ENCODE measurements at places on chromosomes 3 and 15.

- no peak for DNase-seq
Observed at GRCh38 chr3:134711284-134711683, 60.5 kb upstream of the KY start.

DNA sequence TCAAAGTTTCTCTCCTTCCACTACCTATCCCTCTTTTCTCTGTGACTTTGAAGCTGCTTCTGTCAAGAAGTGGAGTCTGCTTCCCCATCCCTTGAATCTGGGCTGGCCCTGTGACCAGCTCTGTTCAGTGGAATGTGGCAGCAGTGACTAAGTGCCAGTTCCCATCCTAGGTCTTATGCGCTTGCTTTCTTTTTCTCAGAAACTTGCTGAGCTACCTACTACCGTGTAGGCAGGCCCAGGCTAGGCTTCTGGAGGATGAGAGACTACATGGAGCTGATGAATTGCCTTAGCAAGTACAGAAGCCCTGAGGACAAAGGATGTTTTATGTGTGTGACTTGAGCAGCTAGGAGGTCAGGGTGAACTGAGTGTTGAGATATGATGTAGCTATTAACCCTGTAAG is 123.2 kb downstream of the PDCD6IP start:
- DNase-seq: no peak

GRCh38 chr3:113084777-113085176 is 94.0 kb downstream of the GTPBP8 start:
- DNase-seq: no peak

- peak; percentile 29 for DNase-seq
Observed at GRCh38 chr3:108091498-108092250, 843 bp upstream of the CD47 start.

DNA sequence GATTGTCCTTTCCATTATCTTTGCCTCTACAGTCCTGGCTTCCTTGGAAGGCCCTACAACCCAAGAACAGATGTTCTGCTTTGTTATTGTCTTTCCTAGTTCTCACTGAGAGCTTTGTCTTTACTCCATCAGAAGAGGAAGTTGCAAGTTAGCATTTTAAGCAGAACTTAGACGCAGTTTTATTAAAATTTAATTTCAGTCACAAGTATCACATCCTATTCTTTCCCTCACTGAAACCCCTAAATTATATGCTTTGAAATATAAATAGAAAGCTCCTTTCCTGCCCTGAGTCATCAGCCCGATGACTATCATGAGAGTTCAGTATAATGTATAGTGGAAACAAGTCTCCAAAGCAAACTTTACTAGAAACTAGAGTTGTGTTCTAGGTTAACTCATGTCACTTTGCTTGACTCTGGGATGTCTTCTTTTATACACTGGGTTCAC is 291.2 kb upstream of the RBMS3 start:
- no peak for DNase-seq

DNA sequence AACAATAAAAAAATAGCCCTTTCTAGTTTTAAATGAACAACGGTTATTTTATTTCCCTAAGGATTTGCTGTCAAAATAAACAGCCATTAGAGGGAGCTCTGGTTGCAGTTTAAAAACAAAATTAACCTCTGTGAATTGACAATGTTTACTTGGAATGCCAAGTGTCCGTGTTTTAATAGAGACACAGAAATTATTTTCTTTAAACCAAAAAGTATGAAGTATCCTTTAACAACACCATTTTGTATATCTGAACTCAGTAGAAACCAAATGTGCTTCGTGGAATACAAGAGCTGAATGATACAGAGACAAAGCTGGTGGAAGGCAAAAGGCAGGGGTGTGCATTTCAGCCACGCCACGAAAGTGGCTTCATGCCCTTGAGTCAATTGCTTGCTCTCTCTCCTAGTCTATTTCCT is 74.4 kb downstream of the MOBP start:
- no peak for DNase-seq

DNA sequence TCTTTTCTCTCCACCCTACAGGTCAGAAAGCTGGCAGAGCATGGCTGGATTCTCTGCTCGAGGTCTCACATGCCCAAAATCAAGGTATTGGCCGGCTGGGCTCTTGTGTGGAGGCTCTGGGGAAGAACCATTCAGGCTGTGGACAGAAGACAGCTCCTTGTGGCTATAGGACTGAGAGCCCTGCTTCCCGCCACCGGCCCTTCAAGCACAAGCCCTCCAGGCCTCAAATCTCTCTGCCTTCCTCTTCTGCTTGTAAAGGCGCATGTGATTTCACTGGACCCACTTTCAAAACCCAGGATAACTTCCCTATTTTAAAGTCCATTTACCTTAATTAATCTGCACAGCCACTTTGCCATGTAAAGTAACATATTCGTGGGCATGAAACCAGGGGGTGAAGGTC is 36.2 kb upstream of the MGLL start:
- DNase-seq: no peak

GRCh38 chr15:29451201-29451781 is 181.7 kb upstream of the NSMCE3 start:
- DNase-seq: no peak

GRCh38 chr3:102132370-102132769 is 283.1 kb downstream of the NFKBIZ start:
- no peak for DNase-seq

DNA sequence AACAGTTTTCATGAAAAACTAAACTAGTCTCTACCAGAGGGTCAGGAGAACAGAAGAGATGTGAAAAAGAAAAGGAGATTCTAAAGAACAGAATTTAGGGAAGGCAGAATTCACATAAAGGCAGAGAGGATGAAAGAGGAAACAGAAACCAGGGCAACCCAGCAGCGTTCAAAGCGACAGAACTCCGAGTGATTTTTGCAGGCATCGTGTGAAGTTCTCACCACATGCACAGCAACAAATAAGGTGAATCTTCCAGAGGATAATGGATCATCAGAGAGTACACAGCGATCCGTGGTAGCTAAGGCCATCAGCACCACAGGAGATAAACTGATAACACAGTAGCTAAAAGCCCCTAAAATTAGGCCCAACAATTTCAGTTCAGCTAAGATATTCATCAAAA is 250.8 kb upstream of the THBS1 start:
- DNase-seq: no peak

DNA sequence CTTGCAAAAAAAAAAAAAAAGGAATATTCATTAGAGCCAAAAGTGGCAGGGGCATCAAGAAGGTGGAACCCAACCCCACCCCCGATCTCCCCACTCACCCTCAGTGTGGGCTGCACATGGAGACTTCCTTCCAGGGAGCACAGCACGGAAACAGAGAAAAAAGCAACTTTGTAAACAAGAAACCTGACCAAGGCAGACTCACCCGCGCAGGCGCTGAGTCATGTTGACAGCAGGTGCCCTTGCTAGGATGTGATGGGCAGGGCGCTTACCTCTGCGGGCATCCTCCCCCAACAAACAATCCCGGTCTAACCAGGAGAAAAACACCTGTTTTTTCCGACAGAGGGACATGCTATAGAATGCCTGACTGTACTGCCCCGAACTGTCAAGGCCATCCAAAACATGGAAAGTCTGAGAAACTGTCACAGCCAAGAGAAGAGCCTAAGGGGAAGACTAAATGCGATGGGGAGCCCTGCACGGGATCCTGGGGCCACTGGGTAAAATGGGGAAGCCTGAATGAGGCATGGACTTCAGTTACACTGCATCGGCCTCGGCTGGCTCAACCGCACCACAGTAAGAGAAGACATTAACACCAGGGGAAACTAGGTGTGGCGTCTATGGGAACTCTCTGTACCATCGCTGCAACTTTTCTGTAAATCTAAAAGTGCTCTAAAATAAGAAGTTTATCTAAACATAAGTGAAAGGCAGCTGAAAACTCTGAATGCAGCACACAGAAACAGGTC is 66.7 kb upstream of the GATA2 start:
- no peak for DNase-seq

GRCh38 chr3:194485881-194486539 is 792 bp downstream of the ATP13A3 start:
- DNase-seq: peak; percentile 65

- DNase-seq: no peak
Observed at GRCh38 chr15:40420071-40420713, 14.6 kb downstream of the IVD start.

DNA sequence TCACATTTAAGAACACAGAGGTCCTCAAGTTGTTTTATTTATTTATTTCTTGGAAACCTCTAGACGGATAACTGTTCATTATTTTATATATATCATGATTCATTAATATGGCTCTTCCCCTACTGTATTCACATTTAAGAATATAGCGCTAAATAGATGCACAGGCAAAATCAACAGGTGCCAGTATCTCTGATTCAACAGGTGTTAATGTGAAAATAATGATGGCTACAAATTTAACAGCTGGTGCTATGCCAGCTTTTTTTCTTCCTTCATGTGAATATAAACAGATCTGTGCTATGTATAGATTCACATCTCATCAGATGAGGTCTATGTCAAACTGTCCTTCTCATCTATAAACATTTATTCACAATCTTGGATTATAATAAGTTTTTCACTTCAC is 218.5 kb upstream of the NR2F2 start:
- DNase-seq: no peak

DNA sequence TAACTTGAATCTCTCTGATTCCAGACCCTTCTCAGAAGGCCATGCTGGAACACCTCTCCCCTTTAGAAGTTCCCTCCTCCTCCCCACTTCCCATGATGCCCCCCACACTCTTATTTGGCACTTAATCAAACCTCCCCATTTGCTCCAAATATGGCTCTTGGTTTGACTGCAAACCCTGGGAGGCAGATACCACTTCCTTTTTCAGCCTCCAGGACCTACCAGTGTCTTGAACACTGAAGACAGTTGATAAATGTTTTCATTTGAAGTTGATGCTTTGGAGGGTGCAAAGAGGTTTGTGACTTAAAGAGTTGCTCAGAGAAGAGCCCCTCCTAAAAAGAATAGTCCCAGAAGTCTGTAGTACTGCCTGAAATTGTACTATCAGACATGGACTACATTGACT is 61.5 kb downstream of the SEMA5B start:
- no peak for DNase-seq

DNA sequence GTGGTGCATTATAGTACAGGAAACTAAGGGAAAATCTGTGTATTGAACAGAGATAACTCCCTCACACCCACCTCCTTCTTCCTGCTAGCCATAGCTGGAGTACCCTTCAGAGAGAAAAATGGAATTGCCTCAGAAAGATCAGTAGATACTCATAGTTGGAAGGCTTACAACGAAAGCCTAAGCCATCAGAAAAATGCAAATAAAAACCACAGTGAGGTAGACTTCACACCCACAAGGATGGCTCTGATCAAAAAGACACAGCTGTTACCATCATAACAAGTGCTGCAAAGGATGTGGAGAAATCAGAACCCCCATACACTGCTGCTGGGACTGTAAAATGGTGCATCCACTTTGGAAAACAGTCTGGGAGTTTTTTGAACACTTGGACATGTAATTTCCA is 7.4 kb upstream of the DLG1 start:
- no peak for DNase-seq

- no peak for DNase-seq
Observed at GRCh38 chr15:41961001-41961518, 11.3 kb downstream of the EHD4 start.

DNA sequence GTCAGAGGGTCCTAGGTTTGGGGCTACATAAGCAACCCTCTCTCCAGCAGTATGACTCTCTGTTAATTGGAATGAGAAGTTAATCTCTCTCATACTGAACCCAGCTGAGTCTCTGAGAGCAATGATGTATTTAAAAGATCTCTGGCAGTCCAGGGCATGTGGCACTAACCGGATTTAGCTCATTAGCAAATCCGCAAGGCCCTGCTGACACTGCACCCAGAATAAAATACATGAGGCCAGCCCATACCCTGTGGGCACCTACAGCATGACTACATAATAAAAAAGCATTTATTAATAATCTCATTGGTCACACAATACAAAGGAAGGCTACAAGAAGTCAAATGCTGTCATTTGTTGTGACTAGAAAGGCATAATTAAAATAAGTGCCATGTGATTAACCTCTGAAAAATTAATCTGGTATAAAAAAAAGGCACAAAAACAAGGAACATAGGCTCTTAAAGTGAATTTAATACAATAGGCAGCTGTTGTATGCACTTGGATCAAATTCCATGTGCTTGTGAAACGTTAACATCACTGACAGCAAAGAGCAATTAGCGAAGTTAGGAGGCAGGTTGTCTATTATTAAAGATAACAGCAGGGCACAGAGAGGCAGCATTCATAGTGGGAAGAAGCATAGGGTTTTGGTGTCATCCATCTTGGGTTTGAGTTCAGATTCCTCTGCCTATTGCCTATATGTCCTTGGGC is 381.2 kb downstream of the WDR72 start:
- no peak for DNase-seq

DNA sequence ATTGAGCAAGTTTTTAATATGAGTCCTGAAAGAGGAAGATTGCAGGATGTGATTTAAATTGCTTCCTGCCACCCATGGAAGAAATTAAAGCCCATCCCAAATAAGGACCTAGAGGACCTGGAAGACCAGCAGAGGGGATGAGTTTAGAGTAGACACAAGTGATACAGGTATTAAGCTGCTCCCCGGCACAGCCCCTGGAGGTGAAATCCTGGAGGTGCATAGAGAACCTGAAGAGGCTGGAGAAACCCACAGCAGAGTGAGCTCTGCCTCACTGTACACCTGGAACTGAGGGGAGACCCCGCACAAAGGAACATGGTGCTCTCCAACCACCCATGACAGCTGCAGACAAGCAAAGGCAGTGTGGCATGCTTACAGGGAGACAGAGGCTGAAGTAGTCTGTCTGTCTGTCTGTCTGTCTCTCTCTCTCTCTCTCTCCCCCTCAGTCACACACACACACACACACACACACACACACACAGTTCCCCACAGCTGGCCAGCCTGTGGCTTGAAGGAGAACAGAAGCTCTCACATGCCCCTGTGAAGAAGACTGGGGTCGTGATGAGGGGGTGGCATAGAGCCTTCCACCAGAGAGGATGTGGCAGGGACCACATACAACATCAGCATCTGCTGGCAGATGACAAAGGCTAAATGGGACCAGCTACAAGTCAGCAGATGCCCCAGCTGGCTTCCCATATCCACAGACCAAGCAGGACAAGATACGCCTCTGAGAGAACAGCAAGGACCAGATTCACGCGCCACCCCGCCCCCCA is 38.1 kb downstream of the FSIP1 start:
- DNase-seq: no peak

DNA sequence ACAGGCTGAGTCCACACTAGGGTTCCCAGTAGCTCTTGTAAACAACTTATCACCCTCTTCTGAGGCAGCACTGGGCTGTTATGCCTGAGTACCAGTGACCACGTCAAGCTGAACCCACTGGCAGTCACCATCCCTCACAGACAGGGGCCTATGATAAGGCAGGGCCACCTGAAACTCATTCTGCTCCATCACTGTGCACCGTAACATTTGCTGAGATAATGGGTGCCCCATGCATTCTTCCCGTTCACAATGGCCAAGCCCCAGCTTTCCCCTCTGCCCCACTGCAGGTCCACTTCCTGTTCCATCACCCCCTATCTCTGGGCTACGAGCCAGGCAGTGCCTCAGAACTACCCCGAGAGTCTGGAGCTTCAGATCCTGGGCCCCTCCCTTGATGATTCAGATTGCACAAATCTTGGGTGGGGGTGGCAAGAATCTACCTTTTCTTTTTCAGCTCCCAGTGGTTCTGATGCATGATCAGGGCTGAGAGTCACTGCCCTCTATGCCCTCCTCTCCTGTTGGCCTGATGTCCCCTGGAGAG is 158.0 kb downstream of the RAB11A start:
- no peak for DNase-seq

Data from CD4-positive, alpha-beta T cell treated with Interleukin-15 for 1 hour (primary cell).